Heart left ventricle (tissue), 16 donors: ENCODE measurements at places on chromosomes 2 and 18. TPM values are rescaled to one million over a fixed set of nuclear protein-coding genes. Genes with fewer than 3 reads are reported as not detected.

DNA sequence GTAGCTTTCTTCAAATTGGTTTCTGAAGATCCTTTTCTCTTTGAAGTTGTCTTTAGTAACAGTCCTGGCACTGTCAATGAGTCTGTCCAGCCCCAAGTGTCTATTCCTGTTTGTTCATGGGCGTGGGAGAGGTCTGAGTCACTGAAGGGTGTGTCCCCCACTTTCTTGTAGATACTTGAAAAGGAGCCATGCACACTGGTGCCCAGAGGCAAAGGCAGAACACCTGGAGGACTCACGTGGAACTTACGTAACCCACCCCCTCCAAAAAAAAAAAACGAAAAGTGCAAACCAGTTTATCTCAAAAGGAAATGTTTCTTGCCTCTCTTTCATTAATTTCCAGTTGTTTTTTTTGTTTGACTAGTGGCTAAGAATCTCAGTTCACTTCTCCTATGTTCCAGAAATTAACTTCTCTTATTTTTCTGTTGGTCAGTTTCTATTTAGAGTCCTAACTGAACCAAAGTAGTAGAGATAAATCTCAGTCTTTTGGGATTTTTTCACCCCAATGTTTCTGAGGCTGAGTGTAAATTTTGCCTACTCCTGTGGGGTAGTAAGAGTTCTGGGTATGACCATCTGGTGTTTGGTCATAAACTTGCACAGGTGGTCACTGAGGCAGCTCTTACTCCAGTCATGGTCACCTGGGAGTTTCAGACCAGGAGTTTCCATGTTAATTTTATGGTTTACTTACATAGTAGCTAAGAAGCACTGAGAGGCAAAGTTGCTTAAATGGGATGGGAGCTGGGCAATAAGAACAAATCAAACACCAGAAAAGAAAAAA, 54.9 kb downstream of the DSC3 start:
- no peak for DNase-seq

DNA sequence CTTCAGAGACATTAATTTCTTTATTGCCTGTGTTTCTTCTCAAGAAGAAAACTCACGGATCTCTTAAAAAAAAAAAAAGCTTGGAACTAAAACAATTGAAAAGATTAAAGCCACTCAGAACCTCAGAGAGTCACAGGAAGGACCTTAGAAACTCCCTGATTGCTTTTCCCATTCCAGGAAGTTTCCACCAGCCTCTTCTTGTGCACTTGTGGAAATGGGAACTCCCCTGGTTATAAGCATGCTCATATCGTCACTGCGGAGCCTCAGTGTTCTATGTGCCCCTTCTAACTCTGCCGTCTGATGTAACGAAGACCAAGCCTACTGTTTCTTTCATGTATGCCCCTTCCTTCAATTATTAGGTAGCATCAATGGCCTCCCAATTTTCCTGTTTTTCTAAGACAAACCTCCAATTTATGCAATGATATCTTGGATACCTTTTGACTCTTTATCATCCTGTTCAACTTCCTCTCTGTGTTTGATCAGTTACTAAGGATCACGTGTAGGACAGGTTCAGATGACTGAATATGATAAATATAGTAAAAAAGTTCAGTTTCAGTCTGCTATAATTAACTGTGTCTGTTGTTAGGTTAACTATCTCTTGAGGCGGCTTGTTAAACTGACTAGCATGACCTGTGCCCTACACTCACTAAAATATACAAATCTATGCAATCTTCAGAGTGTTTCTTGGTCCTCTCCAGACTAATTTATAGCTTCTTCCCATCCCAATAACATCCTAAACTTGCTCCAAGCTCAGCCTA, 593.7 kb upstream of the CHAC2 start:
- DNase-seq: no peak

HAAO gene
- 2.4 TPM for polyA plus RNA-seq

PLA2R1 gene
- polyA plus RNA-seq: 0.69 TPM

- no peak for DNase-seq
Observed at GRCh38 chr2:85723707-85724360, 29.7 kb downstream of the GNLY start.

- peak; percentile 85 for DNase-seq
Observed at GRCh38 chr2:73970850-73971471, 13.7 kb upstream of the TET3 start.

GRCh38 chr2:109125593-109126500, 3.2 kb upstream of the SH3RF3 start:
- DNase-seq: no peak

- DNase-seq: no peak
Observed at GRCh38 chr2:230589025-230589424, 123.6 kb upstream of the CAB39 start.

- DNase-seq: no peak
Observed at GRCh38 chr2:194559964-194560363, 1097.1 kb upstream of the SLC39A10 start.

CCDC74A gene
- 1.0 TPM for polyA plus RNA-seq

DNA sequence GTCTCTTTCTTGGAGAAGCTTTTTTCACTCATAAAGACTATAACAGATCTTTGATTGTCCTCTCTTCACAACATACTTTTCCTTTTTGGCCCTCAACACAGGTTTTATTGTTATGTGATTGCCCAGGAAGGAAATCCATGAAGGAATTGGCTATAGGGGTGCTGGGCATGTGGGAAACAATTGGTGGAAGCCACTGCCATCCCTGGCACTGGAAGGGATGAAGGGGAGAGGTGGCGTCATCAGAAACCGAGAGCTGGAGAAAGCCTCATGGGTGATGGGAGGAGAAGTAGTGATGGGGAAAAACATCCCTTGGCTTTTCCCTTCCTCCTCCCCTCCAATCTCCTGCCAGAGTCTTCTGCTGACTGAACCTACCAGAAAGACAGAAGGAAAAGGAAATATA, 106.2 kb downstream of the SPOPL start:
- no peak for DNase-seq

- DNase-seq: no peak
Observed at GRCh38 chr2:148789059-148789458, 86.0 kb upstream of the KIF5C start.

DNA sequence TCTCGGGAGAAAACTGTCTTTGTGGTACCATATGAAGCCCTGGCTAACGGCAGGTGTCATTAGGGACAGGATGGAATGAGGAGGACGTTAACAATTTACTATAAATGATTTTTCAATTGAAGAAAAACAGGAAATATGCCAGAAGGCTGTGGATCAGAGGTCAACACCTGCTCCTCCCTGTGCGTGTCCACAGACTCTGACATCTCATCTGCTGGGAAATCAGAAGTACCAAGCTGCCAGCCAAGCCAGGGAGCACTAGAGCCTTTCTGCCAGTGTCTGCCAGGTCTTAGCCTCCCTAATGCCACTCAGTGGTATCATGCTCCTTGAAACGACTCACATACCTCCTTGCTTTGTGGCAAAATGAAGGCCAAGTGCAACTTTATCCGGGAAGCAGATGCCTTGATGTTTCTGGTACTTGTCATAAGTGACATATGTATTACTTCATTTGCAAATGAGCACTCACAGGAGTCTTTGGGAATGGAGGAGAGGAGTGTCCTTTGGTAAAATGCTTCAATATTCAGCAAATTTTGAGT, 541.1 kb downstream of the SATB2 start:
- DNase-seq: no peak

PTPRM gene
- polyA plus RNA-seq: 98.8 TPM

KIAA2012 gene
- polyA plus RNA-seq: not detected

DNA sequence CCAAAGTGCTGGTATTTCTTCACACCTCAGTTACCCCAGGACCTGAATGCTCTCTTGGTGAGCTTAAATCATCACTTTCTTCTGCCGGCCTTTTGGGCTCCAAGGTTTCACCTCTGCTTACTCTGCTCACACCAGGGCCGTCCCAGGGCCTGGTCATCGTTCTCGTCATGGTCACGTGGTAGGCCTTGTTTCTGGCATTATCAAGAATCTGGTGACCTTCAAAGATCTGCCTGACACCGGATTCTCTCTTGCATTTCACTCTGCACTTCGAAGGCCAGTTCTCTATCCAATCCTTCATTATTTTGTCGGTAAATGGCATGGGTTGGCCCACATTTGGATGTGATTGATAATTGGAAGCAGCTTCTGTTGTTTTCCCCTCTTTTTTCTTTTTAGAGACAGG, 80.5 kb downstream of the HRH4 start:
- DNase-seq: no peak

DNA sequence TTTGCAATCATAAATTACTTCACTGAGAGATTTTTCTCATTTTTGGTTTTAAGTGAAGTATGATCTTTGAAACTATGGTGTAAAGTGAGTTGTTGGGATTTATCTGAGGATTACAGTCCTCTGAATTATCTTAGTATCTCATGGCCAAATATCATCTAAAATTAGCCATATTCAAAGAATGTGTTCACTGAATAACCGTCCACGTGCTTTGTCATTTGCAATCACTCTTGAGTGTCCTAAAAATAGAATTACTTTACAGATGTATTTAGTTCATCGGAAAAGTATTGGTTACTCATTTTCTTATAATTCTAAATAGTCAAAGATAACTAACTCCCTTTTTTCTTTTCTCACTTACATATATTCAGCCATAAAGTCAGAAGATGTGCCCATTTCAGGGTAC, 141.2 kb downstream of the RTN4 start:
- DNase-seq: no peak

DNA sequence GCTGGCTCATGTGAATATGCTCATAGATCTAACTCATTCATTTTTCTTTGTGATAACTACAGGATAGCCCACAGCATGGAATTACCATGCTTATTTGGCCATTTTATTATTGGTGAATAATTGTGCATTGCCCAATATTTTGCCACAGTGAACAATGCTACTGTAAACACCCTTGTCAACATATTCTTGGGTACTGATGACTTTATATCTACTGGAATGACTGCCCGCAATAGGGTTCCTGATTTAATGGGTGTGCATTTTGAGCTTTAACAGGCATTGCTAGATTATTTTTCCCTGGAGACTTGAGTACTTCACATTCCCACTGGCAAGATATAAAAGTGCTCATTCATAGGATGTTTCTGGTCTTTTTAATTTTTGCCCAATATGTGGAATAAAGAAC, 42.7 kb upstream of the EVA1A start:
- DNase-seq: no peak

DNA sequence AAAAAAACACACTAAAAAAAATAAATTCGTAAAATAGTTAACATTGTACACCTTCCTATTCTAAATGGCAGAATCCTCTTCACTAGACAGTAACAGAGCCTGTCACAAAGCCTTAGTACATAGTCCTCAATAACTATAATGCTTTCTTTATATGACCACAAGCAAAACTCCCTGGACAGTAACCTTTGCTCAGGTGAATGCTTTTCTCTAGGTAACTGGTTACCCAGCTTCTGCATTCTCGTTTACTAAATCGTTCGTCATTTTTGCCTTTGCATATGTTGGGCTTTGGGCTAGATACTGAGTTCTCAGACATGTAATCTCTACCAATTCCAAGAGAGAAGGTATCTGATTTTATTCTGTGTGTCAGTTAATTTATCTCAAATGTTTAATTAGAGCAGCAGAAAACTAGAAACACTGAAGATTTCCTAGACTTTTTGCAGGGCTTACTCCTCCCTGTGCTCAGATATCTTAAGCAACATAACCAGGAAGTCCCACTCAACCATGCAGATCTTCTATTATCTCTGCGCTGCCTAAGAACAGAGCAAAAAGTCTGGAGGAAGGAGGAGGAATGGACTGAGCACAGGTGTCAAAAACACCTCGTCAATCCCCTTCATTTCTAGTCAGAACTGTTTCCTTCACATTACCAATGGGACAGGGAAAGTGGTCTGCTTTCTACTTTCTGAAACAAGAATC, 247.7 kb downstream of the SOCS6 start:
- no peak for DNase-seq

KRTCAP3 gene
- polyA plus RNA-seq: not detected

DNA sequence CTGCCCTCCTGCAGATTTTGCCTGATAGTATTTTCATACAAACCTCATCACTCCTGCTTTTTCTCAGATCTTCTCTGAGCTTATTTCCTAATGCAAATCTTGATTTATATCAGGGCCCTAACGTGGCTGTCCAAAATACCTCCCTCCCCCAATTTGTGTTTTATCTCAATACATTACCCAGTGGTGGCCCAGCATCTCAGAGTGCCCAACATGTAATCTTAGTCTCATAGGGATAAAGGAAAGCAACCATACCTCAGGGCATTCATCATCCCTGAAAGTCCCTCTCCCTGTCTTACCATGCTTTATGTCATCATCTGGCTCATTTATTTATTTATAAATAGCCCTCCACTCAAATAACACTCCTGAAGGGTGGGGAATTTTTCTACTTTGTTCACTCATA, 135.3 kb downstream of the SLC8A1 start:
- no peak for DNase-seq

TMEM131 gene
- polyA plus RNA-seq: 9.3 TPM

- DNase-seq: no peak
Observed at GRCh38 chr18:24560511-24560981, 100.1 kb downstream of the HRH4 start.

DNA sequence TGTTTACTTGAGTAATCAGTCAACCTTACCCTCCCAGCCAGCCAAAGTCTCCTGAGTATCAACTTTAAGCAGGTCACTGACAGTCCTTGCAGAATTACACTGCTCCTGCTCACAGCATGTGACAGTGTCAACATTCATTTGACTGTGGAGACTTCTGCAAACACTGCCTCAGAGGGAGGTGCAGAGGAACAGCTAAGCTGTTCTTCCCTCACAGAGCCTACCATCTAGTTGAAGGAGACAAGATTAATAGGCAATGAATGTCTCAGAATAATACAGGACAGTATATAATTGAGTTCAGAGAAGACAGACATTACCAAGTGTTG, 11.9 kb downstream of the SLC14A2 start:
- no peak for DNase-seq

TLX2 gene
- polyA plus RNA-seq: not detected

DNA sequence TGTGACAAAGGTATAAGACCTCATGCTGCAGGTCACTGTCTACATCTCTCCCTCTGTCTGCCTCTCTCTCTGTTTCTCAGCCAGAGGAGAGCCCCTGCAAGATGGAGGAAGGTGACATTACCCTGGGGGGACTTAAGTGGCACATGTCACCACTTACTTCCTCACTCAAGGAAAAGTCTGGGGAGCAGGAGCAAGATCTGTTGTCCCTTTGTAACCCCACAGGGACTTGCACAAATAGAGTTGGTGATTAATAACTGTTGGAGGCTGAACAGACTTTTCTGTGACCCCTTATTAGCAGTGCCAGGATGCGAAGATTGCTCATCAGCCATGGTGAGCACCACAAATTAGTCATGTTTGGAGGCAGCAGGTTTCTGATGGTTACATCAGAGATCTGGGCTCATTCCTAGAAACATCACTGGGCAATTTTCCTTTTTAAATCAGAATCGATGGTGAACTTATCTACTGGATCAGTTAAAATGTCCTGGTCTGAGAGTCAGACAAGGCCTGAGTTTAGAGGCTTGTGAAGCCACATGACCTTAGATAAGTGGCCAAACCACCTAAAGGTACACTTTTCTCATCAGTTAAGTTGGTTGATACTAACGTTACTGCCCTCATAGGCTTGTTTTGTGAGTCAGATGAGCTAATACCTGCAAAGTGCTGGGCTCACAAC, 81.2 kb upstream of the LTBP1 start:
- no peak for DNase-seq

VSNL1 gene
- 8.3 TPM for polyA plus RNA-seq

UGT1A5 gene
- polyA plus RNA-seq: not detected
